ENCODE measurements at places on chromosomes 1 and 21.

- DNase-seq: no peak
Observed at GRCh38 chr1:245512181-245512888, 357.6 kb downstream of the KIF26B start.

DNA sequence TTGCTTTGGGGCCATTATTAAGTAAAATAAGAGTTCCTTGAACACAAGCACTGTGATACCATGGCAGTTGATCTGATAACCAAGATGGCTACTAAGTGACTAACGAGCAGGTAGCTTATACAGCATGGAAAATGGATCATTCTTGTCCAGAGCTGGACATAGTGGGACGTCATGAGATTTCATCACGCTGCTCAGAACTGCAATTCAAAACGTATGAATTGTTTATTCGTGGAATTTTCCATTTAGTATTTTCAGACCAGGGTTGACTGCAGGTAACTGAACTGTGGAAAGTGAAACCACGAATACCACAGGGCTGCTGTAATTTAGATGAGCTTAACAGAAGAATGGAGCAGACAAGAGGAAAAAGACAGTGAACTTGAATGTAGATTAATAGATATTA lies 38.9 kb downstream of the CCDC18 start:
- DNase-seq: no peak

DNA sequence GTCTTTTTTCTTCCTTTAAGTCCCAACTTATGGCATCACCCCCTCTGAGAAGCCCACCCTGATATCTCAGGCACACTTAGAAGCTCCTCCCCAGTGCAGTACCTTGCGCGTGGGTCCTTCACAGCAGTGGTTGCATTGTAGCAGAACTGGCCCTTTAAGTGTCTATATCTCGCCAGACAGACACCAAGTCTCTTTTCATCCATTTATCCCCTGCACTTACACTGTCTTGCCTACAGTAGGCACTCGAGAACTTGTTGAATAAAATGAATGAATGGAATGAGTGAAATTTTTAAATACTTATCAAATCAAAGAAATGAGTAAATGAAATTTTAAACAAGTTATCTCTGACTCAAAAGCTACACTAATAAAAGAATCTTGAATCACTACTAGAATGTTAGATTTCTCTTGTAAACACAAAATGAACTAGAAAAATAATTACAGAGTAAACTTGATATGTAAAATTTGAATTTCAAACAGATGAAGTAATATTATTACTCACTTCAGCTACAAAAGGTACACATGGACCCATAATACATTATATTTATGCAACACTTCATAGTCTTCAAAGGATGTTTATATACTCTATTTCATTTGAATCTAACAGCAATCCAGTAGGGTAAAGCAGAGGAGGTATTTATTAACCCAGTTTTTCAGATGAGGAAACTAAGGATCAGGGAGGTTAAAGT lies 54.7 kb upstream of the MAN1A2 start:
- DNase-seq: no peak

DNA sequence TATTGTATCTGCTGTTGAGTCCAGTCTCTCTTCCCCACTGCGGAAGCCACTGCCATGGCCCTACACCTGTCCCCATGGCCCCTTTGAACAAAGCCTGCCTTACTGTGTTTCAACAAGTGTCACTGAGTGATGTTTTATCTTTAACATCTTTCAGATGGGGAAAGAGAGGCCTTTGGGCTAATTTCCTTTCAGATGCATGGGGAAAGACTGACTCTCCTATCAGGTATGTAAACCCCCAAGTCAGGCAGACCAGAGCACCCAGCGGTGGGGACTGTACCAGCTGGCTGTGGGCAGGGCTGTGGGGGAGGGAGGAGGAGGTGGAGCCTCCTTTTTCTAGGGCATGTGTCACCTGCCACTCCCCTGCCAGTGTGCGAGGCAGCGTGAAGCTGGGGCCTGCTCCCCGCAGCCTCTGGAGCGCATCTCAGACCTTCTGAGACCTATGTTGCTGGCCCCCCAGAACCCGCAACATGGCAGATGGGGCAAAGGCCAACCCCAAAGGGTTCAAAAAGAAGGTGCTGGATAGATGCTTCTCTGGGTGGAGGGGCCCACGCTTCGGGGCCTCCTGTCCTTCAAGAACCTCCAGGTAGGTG lies at the start of gene PLA2G2F:
PLA2G2F (plus strand) TSS at position 363 of the 590 bp plus-strand sequence; CDS start at position 468, 105 bp downstream.
- no peak for DNase-seq

DNA sequence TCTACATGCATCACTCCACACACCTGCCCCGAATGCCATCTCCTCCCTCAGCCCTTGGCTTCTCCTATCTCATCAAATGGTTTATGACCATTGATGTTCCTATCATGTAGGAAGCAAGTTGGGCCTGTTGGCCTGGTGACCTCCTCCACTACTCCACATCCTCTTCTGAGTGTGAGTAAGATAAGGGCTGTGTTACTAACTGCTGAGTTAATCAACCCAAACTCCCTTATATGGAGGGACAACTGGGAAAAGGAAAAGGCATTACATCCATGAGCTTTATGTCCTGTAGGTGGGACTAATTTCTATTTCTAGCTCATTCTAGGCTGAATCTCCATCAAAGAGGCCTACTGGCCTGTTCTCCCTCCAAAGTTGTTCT lies 57.6 kb downstream of the WLS start:
- DNase-seq: no peak

DNA sequence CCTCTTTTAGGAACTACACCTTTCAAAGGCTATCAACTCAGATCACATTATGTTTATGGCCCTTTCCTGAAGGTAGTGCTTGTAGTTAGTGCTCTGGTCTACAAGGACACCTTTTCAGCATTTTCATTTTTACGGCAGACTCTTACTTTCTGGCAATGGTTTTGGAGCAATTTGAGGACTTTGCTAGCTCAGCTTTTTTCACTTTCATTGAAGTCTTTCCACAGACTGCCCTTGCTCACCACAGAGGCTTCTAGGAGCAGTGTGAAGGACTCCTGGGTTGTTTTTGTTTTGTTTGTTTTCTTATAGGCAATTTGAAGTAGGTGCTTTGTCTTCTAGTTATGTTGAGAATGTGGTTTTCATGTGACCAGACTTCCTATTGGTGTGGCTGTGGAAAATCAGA lies 43.1 kb downstream of the CD55 start:
- DNase-seq: no peak

GRCh38 chr1:228471762-228472398 lies 15.3 kb upstream of the RNF187 start:
- DNase-seq: no peak

GRCh38 chr1:174743654-174744561 lies 255.8 kb upstream of the CACYBP start:
- peak; percentile 33 for DNase-seq

DNA sequence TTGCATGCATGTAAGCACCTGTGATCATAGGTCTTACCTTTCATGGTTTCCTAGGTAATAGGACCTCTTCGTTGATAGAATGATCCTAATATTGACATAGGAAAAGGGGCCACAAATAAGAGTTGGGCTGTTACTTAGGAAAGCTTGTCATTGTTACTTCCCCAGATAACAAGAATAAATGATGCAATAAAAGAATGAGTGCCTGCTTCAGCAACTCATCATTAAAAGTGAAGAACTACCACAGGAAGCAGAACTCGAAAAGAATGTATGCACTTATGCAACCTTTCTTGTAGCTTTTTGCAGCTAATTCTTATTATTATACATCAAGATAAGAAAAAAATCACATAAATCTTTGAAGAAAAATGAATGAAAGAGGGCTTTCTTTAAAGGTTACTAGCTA lies 548.6 kb downstream of the LTN1 start:
- no peak for DNase-seq

DNA sequence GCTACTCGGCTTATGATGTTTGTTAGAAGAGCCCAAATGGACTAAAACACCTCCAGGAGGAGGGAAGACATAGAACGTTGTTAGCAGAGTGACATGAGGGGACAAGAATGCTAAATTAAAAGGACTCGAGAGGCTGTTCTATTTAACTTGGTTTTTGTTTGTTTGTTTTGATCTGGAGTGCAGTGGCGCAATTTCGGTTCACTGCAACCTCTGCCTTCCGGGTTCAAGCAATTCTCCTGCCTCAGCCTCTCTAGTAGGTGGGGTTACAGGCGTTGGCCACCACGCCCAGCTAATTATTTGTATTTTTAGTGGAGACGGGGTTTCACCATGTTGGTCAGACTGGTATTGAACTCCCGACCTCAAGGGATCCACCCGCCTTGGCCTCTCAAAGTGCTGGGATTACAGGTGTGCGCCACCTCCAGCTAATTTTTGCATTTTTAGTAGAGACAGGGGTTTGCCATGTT lies 5.1 kb upstream of the HNRNPU start:
- no peak for DNase-seq

GRCh38 chr1:228842094-228842775 lies 107.0 kb downstream of the RHOU start:
- peak; percentile 49 for DNase-seq

- DNase-seq: no peak
Observed at GRCh38 chr1:81006502-81006901, 794.2 kb upstream of the ADGRL2 start.

DNA sequence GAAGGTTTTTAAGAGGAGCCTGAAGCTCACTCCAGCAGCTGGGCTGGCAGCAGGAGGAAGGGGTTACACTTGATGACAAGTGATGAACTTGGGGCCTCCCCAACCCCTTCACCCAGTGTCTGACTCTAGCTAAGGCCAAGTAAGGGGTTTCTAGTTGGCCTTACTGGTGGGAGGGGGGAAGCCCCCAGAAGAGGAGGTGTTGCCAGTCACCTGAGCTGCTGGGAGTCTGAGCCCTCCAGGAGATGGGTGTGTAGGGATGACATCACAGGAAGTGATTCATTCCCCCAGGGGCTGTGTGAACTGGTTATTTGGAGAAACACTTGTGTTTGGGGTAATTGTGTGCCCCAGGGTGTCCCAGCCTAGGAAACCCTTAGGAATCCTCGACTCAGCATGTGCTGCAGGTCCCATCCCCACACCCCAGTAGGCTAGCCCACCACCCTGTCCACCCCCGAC lies 3.1 kb downstream of the PADI1 start:
- DNase-seq: peak; percentile 43

- no peak for DNase-seq
Observed at GRCh38 chr1:193747579-193747978, 561.2 kb upstream of the B3GALT2 start.

GRCh38 chr1:242567596-242567995 lies 43.1 kb upstream of the PLD5 start:
- DNase-seq: no peak

- DNase-seq: no peak
Observed at GRCh38 chr1:11771481-11772043, 9.6 kb downstream of the C1orf167 start.

DNA sequence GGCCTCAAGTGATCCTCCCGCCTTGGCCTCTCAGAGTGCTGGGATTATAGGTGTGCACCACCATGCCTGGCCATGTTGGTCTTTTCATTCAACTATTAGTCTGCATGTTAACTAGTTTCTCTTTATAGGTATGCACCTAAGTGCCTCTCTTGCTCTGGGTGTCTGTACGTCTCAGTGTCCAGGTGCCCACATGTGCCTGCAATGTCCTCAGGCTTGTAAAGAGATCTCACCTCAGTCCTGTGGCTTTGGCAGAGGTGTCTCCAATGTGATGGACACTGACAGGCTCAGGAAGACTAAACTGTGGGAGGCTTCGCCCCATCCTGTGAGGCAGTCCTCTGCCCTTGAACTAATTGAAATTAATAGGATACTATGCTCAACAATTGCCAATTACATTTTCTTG lies 526.3 kb downstream of the PTPRU start:
- DNase-seq: no peak

GRCh38 chr1:109639841-109640184 lies 16.1 kb upstream of the GSTM4 start:
- DNase-seq: no peak

DNA sequence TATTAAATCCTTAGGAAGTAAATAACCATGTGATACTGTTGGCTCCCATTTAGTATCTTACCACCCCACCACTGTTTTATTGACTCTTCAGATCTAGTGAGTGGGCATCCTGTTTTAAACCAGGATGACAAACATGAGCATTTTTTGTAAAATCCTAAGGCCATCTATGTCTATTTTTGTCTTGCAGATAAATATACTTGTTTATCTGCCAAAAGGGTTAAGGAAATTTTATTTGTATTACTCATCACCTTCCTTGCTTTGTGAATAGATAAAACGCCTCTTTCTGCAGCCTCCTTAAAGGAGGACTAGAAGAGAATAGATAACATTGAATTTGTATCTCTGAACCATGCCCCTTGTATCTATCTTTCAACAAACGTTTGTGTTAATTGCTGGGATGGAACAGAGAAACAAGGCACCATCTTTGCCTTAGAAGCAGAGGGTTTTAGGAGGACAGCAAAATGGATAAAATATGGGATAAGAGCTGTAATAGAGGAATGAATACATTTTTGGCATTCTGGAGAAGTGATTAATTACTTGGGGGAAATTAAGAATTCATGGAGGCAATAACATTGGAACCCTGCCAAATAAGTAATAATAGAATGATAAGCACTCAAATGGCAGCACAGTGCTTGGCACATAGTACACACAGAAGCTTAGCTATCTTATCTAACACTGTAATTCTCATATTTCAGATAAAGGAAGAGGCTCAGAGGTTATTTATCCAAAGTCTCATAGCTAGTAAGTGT lies 14.7 kb downstream of the YTHDF2 start:
- no peak for DNase-seq

DNA sequence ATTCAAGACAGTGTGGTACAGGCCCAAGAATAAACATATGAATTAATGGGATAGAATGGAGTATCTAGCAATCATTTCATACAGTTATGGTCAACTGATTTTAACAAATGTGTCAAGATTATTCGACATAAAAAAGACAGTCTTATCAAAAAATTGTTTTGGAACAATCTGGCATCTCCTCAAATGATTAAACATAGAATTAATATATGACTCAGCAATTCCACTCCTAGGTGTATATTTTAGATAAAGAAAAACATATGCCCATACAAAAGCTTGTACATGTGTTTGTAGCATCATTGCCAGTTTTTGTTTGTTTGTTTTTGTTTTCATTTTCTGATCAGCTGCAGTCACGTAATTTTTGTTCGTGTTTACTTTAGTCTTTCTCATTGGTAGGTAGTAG lies 1188.3 kb downstream of the BRINP3 start:
- DNase-seq: no peak

- DNase-seq: no peak
Observed at GRCh38 chr1:47611992-47612391, 174.1 kb downstream of the FOXD2 start.

- no peak for DNase-seq
Observed at GRCh38 chr21:31221043-31221442, 123.0 kb downstream of the TIAM1 start.

GRCh38 chr1:71920556-71920955 lies 361.8 kb downstream of the NEGR1 start:
- no peak for DNase-seq

DNA sequence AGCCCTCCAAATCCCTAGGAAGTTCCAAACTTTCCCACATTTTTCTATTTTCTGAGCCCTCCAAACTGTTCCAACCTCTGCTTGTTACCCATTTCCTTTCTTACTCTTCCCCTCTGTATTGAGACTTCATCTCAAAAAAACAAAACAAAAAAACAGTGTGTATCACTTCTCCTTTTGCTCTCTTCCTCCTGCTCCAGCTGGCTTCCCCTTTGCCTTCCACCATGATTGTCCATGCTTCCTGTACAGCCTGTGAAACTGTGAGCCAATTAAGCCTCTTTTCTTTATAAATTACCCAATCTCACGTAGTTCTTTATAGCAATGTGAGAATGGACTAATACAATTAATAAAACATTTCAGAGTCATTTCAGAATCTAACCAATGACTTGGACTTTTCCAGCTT lies 69.6 kb upstream of the KRTAP19-8 start:
- DNase-seq: no peak

All from amniotic stem cell (primary cell).